GM23248 (cell line): ENCODE measurements at places on chromosomes 2 and 18. TPM values are rescaled to one million over a fixed set of nuclear protein-coding genes. Genes with fewer than 3 reads are reported as not detected.

GRCh38 chr2:98459496-98460175 lies 15.0 kb downstream of the INPP4A start:
- no peak for DNase-seq

DNA sequence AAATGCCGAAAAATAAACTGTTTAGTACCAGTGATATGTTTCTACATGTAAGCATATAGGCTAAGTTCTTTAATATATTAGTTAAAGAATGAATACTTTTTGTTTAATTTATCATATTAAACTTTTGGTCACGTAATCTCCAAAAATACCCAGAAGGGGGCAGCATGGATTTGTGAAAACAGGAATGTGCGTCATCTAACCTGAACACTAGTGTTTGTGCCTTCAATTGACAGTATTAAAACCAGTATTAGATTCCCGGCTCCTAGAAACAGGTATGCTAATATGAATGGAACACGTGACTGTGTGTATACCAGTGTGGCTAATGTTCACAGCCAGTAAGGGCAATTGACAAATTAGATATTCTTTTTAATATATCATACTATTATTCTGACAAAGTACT lies 51.8 kb downstream of the WDR7 start:
- peak; percentile 68 for DNase-seq

GRCh38 chr18:64392202-64392601 lies 243.3 kb upstream of the LINC00305 start:
- DNase-seq = no peak

GRCh38 chr2:128791985-128792320 lies 473.3 kb upstream of the HS6ST1 start:
- DNase-seq = no peak

GRCh38 chr18:39841482-39842365 lies 2113.3 kb upstream of the PIK3C3 start:
- DNase-seq = peak; percentile 79

DNA sequence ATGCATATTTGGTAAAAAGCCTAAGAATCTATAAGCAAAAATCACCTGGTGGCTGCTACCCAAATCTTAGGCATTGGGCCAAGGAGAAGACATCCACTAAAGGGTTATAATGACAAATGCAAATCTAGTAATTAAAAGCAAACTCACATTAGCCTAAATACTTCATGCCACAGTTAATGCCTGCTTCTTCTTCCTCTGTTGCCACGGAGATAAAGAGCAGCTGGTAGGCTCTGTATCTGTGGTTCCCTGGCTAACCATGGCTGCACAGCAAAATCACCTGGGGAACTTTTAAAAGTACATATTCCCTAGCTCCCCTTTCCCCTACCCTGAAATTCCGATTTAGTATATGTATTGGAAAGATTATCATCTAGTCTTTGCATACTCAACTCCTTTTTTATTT lies 114.3 kb downstream of the LNPK start:
- no peak for DNase-seq

DNA sequence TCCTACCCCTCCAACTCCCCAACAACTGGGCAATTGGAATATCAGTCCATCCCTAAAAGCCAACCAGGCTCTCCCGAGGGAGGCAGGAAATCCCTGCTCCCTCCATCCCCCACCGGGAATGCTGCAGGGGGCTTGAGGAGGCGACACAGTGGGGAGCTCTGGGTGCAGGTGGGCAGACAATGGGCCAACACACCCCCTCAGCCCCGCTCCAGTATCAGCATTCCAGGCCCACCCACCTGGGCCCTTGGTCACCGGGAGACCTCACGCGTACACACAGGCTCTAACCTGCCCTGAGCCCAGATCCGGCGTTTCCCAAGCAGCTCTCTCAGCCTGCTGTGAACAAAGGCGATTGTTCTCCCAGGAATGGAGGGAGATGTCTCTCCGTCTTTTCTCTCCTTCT lies 37.6 kb upstream of the FZD7 start:
- no peak for DNase-seq

The SATB2 gene
- total RNA-seq = 6.3 and 9.9 TPM in 2 replicates

The UGT1A1 gene
- total RNA-seq = not detected in 2 replicates
